ENCODE measurements at places on chromosomes 16 and 17.

- DNase-seq: no peak
Measured at GRCh38 chr17:8735336-8735939, 9.2 kb downstream of the CCDC42 start.

DNA sequence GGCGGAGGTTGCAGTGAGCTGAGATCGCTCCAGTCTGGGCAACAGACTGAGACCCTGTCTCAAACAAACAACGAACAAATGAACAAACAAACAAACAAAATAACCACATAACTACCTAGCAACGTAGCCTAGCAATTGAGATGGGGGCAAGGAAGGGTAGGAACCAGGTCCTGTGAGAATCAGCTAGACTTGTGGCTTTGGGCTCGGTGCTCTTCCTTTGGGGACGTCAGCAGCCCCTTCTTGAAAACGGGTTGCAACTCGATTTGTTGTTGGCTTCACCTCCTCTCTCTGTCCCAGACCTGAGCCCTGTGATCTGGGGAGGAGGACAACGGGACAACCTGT is 72.2 kb downstream of the ABCC1 start:
- DNase-seq: no peak

DNA sequence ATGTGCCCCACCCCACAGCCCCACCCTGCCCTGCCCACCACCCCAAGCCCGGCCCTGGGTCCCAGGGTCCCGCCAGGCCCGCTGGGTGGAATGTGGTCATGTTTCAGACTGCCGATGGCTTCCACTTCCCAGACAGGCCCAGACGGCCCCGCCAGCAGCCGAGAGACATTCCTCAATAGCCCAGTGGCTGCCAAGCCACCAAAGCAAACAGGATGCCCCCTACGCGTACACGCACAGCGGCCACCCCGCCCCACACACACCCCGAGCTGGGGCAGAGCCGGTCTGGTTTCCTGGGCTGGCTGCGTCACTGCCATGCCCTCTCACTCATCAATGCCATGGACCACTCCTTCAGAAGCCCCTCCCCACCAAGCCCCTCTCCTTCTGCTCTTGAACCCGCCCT is 1.2 kb upstream of the KRT17 start:
- DNase-seq: no peak

DNA sequence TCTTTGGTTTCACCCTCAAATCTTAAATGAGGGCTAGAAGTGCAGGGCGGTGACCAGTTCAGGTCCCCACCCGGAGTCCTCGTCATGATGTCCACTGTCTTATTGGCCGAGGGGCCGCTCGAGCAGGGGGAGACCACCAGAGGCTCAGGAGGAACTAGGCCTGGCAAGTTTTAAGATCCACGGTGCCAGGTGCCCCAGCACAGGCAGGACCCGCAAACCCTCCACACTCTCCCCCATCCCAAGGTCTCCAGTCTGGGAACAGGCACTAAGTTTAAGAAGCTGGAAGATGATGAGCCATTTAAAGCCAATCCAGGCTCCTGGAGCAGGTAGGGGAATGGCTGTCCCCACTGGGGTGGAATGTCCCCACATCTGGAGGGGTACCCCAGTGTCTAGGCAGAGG is 4.1 kb downstream of the DLX3 start:
- DNase-seq: no peak

DNA sequence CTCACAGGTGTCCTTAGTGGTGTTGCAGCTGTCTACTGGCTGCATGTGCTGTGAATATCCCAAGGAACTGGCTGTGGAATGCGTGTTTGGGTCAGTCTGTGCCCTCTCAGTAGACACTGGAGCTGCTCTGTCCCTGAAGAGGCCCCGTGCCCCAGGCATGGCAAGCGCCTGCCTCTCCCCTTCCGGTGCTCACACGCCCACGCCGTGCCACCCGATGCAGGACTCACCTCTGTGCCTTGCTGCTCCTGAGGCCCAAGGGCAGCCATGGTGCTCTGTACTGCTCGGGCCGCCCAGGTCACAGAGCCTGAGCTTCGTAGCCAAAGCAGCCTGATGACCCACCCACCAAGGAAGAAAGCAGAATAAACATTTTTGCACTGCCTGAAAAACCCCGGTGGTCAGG is 10.0 kb downstream of the RGS11 start:
- DNase-seq: no peak

DNA sequence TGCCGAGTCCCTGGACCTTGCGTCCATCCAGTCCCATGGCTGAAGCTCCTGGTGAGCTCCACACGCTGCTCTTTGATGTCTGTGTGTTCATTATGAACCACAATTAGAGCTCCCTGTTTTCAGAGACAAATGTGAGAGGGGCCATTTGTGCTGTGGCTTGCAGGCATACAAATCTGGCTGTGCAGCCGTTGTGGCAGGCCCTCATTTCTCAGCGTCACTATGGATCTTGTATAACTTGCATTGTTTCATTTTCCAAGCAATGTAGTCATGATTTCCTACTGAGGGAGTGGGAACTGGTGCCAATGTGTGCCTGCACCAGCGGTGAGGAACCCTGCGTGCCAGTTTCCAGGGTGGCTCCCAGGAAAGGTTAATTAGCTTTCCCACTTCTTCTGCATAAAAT is 542.6 kb downstream of the TMEM114 start:
- no peak for DNase-seq

DNA sequence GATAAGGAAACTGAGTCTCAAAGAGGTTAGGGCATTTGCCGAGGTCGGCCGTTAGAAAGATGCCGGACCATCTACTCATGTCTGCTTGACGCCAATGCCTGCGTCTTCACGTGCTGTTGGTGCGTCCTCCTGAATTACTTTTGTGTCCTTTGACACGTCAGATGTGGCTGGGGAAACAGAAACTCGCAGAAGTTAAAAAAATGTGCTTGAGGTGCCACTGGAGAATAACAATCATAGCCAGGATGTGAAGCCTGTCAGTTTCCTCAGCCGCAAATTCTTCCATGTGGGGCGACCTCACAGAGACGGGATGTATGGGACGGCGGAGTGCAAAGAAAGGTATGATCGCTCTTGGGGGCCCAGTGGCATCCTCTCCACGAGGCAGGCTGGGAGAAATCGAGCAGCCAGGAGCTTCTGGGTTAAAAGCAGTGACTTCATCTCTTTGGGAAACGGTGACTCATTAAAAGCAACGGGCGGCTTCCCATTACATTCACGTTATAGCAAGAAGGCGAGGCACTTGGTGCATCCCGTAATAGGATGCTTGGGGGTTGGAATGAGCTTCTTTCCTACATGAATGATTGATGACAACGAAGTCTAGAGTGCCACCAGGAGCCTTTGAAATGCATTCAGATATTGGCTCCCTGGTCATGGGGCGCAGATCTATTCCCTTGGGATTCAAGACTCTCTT is 67.8 kb downstream of the BMERB1 start:
- DNase-seq: no peak

DNA sequence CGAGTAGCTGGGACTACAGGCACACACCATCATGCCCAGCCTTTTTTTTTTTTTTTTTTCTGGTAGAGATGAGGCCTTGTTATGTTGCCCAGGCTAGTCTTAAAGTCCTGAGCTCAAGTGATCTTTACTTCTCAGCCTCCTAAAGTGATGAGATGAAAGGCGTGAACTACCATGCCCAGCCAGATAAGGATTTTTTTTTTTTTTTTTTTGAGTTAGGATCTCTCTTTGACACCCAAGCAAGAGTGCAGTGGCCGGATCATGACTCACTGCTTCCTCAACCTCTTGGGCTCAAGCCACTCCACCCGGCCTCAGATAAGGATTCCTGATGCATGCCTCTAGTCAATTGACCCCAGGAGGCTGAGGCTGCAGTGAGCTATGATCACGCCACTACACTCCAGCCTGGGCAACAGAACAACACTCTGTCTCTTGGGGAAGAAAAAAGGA is 11.2 kb upstream of the PLEKHG4 start:
- no peak for DNase-seq

- DNase-seq: no peak
Measured at GRCh38 chr17:57868007-57868909, 18.4 kb upstream of the MRPS23 start.

- no peak for DNase-seq
Measured at GRCh38 chr17:19533718-19534561, at the start of gene SLC47A1. SLC47A1 (plus strand) TSS chr17:19533854; CDS start chr17:19533940, 86 bp downstream.

DNA sequence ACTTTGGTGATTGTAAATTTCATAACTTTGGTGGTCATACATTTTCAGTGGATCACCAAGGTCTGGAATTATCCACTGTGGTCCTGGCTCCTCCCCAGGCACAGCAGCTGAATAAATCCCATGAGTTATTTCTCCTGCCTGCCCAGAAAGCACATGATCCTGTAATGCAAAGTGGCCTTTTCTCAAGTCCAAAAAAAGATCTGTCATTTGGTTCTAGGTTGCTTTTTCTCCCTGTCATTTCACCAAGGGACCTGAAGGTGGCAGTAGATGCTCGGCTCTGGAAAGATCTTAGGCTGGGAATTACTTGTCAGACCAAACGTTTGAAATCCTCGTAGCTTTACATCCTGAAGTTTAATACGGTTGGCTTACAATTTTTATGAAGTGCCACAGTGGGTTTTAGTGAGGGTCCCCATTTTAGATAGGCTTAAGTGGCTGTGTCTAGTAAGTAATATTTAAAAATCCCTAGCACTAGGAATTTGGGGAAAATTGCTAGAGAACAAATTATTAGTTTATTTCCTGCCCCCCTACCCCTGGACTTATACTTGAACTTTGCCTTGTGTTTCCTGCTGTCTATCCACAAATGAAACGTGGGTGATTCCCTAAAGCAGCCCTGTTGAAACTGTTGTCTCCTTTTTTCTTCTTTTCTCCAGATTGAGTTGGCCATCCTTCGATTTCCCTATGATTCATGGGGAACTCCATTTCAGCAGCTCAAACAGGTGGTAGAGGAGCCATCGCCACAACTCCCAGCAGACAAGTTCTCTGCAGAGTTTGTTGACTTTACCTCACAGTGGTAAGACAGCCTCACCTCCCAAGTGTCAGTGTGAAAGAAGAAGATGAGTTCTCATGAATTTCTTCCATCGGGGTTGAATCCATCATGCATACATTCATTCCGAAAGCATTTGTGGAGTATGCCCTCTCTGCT is 111.7 kb downstream of the MAP2K6 start:
- no peak for DNase-seq

DNA sequence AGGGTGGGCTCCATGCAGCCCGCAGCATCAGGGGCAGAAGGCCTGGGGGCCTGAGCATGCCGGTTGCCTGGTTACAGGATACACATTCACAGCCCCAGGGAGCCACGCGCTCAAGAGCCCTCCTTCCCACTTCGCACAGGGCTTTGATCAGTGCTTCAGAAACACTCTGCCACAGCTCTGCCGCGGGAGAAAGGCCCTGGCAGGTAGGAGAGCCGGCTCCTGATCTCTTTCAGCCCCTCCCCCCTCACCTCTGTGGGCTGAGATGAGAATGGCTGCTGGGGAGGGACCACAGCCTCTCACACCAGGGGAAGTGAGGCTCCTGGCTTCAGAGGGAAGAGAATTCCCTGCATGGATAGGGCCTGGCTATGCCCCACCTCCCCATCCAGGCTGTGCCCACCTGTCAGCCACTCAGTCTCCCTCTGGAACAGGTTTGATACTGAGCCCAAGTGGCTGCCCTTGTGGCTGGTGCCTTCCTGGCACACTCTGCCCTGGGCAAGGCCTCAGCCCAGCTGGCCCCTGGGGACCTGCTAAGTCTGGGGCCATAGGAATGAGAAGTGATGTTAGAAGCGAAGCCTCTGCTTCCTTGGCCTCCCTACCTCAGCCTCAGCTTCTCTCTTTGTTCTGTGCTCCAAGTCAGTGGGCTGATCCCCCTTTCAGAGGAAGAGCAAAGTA is 8.6 kb downstream of the DOK4 start:
- no peak for DNase-seq

- no peak for DNase-seq
Measured at GRCh38 chr17:40450175-40450574, 6.9 kb downstream of the IGFBP4 start.

DNA sequence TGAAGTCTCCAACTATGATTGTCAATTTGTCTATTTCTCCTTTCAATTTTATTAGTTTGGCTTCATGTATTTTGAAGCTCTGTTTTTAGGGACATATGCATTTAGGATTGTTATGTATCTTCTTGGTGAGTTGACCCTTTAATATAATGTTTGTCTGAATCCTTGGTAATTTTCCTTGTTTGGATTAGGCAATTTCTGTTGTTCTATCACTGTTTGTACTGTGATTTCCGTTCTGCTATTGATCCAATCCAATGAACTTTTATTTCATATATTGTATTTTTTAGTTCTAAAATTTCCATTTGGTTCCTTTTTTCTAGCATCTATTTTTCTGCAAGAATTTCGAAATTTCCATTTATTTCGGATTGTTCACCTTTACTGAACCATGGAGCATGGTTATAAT is 31.0 kb downstream of the RAB11FIP4 start:
- no peak for DNase-seq

DNA sequence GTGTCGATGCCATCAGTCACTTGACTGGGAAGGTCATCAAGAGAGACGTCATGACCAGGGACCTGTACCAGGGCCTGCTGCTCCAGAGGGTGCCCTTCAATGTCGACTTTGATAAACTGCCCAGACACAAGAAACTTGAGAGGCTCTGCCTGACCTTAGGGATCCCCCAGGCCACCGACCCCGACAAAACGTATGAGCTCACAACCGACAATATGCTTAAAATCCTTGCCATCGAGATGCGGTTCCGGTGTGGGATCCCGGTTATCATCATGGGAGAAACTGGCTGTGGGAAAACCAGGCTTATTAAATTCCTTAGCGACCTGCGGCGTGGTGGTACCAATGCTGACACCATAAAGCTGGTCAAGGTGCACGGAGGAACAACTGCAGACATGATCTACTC is 69.6 kb upstream of the ENDOV start:
- DNase-seq: no peak

DNA sequence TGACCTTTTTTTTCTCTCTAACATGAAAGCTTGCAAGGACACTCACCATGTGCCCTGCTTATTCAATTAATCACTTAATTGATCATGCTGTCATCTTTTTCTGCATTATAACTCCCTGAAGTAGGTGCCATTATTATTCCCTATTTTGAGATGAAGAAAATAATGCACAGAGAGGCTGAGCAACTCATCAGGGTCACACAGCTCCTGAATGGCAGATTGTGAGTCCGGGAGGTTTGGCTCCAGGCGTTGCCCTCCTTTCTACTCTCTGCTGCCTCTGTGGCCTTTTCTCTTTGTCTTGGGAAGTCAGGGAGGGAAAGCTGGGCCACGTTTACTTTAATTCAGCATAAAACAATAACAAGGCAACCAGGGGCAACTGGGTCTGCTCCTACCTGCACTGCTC is 17.2 kb upstream of the N4BP1 start:
- DNase-seq: no peak

- no peak for DNase-seq
Measured at GRCh38 chr16:16915771-16916170, 536.8 kb downstream of the NPIPA7 start.
